Hematopoietic multipotent progenitor cell treated with erythropoietin and hydrocortisone succinate and interleukin-3 and kit ligand, for 6 days (in vitro differentiated cells): ENCODE measurements at places on chromosomes 4 and X.

DNA sequence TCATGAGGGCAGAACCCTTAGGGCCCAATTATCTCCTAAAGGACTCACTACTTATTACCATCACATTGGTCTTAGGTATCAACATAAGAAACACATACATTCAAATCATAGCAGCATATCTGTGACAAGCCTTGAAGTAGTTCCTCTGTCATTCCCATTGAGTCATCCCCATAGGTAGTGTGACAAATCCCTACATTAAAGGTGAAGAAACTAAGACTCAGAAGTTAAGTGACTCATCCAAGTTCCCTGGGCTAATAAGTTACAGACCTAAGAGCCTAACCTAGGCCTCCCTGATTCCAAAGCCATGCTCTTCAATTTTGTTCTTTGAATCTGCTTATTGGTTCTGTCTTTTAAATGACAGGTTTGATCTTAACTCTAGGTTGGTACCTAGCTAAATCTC, 58.2 kb downstream of the CD38 start:
- no peak for DNase-seq

DNA sequence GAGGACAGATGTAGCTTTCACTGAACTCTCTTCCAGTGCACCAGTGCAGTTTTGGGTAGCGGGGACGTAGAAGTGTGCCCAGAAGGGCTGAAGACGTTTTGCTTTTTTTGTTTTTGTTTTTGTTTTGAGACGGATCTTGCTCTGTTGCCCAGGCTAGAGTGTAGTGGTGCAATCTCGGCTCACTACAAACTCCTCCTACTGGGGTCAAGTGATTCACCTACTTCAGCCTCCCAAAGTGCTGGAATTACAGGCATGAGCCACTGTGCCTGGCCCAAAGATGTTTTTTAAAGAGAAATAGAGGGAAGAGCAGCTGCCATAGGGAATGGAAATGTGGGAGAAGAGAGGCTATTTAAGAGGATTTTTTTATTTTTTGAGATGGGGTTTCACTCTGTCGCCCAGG, 74.4 kb upstream of the ACSL1 start:
- DNase-seq: no peak

- no peak for DNase-seq
Observed at GRCh38 chr4:52546449-52546848, 112.7 kb downstream of the USP46 start.

DNA sequence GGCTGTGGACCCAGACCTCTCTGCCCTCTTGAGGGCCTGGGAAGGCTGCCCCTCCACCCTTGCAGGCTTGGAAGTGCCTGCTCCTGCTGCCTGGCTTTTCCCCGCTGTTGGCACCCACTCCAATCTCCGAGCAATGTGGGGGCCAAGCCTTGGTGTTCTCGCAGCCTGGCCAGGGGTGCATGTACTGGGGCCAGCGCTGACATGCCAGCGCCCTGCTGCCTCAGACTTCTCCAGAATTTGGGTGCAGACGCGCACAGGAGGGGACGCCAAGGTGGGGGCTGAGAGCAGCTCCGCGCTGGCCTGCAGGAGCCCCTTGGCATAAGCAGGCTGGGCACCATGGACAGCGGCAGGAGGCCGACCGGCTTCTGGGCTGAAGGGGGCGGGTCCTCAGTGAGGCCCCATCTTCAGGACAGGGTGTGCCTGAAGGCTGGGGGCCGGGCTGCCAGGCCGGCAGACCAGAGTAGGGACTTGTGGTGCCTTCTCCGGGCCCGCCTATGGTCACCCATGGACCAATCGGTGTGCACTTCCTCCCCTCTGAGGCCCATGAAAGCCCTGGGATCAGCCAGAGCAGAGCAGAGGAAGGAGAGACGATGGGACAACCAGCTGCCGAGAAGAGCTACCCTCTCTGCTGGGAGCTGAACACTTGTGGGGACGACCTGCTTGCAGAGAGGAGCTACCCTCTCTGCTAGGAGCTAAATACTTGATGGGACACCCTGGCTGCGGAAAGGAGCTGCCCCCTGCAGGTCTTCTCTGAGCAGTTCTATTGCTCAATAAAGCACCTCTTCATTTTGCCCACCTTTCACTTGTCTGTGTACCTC, 118.3 kb downstream of the DNAAF6 start:
- DNase-seq: peak; percentile 65

DNA sequence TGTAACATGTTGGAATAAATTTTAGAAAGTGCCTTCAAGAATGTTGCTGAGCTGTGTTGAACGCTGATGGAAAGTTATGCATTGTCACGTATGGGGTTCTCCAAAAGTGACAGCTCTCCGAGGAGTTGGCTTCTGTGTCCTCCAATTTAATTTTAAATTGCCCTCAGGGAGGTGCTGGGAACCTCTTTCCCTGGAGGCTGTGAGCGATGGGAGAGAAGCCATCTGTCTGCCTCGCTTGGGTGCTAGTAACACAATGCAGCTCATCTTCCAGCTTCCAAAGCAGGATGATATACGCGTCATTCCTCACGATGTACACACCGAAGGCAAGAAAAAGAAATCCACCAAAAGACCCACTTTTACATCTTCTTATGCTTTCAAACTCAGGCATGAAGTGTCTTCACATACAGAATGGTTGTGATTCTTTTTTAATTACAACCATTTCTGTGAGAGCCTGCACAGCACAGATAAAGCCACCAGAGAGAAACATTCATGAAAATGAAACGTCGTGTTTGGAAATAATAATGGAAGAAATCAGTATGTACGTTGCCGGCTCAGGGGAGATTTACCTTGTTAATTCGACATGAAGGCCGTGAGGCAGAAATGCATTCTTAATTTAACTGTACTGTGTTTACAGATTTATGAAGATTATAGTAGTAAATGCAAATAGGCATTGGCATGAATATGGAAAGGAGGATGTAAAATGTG, 218.9 kb downstream of the ASMT start:
- no peak for DNase-seq

GRCh38 chrX:2457289-2458133, 43.3 kb downstream of the DHRSX start:
- DNase-seq: no peak

GRCh38 chr4:76515975-76516843, 81.2 kb downstream of the SHROOM3 start:
- peak; percentile 31 for DNase-seq

- no peak for DNase-seq
Observed at GRCh38 chr4:79225360-79225759, 100.5 kb downstream of the NAA11 start.

- no peak for DNase-seq
Observed at GRCh38 chr4:98394134-98394533, 132.9 kb downstream of the RAP1GDS1 start.

DNA sequence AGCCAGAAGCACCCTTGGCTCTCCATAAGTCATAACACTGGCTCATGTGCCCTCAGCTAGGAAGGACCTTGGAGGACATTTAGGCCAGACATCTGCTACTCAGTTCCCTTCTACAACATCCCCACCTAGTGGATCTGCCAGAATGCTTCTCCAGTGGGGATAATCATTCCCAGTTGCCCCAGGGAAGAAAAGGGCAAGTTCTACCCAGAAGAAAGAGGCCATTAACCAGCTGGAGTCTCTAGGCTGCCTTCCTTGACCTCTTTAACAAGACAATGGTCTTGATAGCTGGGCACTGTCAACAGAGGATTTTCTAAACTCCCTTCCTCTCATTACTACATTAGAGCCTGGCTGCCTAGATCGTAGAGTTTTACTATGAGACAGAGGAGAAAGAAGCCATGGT, 42.0 kb downstream of the LGI2 start:
- DNase-seq: peak; percentile 22

DNA sequence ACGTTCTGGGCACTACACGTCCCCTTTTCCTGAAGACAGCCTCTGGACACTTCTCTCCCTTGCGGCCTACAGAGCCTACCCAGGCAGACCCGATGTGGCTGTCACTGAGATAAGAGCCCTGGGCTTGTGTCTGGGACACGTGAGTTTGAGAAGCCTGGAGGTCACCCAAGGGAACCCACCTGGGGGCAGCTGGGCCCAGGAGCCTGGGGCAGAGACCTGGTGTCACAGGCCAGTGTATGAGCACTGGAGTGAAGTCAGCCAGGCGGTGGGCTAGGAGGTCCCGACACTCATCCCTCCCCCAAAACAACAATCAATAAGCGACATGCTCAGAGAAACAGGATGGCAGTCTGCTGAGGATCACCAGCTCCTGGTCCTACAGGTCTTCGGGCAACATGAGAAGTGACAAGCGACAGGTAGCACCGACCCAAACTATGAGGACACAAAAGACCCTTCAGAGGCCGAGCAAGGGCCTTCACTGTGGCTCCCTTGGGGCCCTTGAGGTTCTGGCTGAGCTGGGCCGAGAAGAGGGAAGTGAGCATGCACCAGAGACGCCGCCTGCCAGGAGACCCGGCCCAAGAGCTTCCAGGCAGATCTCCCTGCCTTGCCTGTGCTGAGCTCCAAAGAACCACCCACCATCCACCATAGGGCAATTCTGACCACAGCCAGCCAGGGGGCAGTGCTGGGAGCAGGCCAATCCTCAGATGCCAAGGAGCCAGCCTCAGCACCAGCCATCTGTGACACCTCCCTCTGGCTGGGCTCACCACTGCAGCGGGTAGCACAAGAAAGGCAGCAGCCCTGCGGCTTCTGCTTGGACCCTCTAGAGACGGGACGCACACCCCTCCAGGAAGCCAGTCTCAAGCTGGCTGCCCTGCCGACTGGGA, 11.0 kb upstream of the DUSP9 start:
- peak; percentile 74 for DNase-seq

GRCh38 chr4:26362745-26363439, 42.1 kb downstream of the RBPJ start:
- DNase-seq: no peak
